Astrocyte of the cerebellum (primary cell): ENCODE measurements at places on chromosomes 7 and 10.
A peak's percentile ranks its signal among the peaks of the same experiment; 100 is the strongest.

DNA sequence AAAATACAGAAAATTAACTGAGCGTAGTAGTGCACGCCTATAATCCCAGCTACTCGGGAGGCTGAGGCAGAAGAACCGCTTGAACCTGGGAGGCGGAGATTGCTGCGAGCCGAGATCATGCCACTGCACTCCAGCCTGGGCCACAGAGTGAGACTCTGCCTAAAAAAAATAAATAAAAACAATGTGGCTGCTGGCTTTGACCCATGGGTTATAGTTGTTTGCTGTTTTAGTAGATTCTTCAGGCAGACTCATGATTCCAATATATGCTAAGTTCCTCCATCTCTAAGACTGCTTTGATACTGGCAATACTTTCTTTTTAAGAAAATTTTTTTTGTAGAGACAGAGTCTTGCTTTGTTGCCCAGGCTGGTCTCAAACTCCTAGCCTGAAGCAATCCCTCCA is 8.4 kb downstream of the OLAH start:
- no peak for DNase-seq

GRCh38 chr10:99303899-99304861 is 25.0 kb upstream of the CNNM1 start:
- DNase-seq, result no peak

- DNase-seq, result peak; percentile 83
These were observed 68.1 kb upstream of the CDK6 start for GRCh38 chr7:92904244-92905131.

GRCh38 chr7:150567169-150567568 is at the start of gene GIMAP4:
GIMAP4 (plus strand) TSS chr7:150567390; CDS start chr7:150569902, 2,512 bp downstream.
- no peak for DNase-seq

DNA sequence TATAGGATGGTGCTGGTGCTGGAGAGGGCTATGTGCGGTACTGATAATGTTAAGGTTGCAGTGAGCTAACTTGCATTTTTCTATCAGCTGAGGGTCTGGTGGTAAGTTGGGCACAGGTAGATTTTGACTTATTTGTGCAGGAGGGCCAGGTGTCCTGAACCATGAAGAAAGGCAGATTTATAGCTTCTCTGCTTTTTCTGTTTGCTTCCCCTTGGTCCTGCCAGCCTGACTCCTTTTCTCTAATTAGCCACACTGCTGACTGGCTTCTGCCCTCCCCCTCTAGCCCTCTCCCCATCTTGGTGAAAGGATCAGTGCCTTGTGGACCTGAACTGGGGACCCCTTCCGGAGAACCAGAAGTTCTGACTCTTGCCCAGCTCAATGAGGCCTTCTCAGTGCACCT is 40.8 kb upstream of the STEAP4 start:
- no peak for DNase-seq

DNA sequence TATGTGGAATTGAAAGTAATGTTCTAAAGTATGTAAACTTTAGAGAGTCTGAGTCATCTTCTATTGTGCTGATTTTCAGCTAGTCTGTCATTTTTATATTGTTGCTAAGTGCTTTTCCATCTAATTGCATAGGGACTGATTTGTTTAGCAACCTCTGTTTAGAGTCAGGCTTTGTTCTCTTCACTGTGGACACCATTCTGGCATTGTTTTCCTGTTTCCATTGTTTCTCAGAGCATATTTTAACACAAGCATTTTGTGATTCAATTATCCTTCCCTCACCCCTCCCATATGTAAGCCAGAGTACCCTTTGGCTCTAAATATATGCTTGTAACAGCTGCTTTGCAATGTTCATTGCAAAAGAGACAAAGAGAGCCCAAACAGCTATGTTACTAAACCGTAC is 748.4 kb upstream of the PHF14 start:
- no peak for DNase-seq

DNA sequence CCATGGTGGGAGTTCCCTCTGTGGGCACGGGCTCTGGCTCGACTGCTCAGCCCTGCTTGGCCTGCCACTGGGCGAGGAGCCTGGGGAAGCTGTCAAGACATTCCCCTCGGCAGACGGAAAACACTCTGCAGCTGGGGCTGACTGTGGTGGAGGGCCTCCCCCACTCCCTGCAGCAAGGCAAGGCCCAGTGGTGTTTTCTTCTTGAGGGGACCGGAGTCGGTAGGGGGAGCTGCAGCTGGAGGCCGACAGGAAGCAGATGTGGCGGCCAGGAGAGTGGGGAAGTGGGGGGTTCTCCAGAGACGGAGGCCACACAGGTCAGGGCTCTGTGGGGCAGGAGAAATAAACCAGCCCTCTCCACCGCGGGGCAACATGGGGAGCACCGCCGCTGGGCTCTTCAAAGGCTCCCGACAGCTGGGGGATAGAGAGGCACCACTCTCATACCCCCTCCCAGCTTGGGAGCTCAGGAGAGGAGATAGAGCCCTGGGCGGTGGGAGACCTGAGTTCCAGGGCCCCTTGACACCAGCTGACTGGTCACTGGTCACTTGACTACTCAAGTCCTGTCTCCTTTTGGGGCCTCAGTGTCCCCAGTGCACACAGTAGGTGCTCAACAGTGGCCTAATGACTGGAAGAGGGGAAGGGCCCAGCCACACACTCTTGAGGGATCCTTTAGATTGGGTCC is 43.4 kb downstream of the PPIF start:
- no peak for DNase-seq

GRCh38 chr7:91411060-91411459 is 146.8 kb downstream of the FZD1 start:
- DNase-seq, result no peak

DNA sequence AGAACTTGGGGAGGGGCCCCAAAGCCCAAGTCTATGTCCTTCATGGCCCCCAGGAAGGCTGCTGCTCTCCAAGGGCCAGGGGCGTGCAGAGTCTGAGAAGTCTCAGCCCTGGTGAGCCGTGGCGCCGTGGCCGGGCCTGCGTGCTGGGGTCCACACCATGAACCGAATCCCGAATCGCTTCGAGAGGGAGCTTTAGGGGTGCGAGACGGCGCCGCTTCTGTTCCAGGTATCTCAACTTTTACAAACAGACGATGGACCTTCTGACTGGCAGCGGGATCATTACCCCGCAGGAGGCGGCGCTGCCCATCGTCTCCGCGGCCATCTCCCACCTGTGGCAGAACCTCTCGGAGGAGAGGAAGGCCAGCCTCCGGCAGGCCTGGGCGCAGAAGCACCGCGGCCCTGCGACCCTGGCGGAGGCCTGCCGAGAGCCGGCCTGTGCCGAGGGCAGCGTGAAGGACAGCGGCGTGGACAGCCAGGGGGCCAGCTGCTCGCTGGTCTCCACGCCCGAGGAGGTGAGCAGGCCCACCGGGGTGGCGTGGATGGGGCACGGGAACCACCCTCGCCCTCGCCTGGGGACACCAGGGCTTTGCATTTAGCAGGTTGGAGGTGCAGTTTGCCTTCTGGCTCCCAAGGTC is 12.7 kb downstream of the STRA8 start:
- no peak for DNase-seq

DNA sequence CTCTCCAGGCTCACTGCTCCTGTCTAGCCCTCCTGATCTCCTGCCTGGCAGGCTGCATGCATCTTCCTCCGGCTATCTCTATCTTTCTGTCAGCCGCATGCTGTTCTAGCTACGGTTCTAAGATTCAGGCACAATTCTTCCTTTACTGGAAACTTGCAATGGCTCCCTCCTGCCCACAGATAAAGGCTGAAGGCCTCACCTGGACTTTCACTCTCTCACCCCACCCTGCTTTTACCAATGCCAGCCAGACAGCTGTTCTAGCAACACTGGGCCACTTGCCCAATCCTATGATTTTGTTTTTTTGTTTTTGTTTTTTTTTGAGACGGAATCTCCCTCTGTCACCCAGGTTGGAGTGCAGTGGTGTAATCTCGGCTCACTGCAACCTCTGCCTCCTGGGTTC is 38.3 kb downstream of the BEND7 start:
- DNase-seq, result no peak

DNA sequence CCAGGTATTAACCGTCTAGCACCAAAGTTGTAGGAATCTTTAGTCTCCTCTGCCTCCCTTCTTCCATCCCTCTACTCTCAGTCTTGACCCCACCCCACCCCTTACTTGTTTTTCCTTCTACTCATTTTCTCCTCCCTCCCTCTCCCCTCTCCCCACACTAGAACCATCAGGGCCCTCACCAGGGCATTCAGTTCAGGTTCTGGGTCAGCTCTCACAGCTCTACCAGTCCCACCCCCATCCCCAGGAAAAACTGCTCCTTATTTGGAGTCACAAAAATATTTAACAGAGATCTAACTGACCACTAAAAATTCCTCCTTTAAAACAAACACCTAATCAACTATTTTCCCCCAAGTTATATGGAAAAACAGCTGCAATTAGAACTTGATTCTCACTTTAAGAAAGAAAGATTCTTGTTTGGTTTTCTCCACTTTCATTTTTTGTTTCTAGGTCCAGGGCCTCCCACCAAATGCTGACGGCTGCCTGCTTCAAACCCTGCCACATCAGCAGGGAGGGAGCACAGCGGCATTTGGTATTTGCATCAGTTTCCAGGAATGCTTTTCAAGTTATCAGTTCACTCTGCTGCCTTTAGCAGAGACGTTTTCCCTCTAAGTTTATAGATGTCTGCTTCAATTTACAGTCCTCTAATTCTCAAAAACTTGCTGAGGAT is 2.8 kb upstream of the COL1A2 start:
- peak; percentile 74 for DNase-seq

DNA sequence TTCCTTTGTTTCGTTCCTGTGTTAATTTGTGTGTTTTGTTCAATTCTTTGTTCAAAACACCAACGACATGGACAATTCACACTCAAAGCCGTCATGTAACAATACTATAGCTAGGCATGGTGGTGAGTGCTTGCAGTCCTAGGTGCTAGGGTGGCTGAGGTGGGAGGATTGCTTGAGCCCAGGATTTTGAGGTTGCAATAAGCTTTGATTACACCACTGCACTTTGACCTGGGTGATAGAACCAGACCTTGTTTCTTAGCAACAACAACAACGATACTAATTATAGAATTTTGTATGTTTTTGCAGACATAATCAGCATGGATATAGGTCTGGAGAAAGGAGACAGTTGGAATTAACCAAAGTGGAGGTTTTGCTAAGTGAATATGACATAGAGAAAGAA is 936.2 kb downstream of the PCDH15 start:
- DNase-seq, result no peak

- DNase-seq, result no peak
These were observed 105.5 kb downstream of the SEMA3D start for GRCh38 chr7:85081392-85081791.

DNA sequence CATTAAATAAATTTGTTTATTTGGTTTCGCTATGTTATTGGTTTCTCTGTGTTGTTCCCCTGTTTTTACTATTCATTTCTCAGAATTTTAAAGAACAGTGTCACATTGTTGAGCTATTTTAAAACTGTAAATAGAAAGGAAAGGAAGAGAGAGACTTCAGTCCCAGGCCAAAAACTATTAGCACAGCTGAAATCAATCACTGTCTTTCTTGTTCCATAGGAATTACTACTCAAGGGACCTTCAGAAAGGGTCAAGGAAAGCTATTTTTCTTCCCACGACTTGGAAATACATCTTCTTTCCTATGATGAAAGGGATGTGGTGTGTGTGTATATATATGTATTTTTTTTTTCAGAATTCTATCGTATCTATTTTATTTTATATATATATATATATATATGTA is 29.0 kb upstream of the GNAT3 start:
- no peak for DNase-seq

GRCh38 chr7:31856337-31856736 is 169.3 kb downstream of the PPP1R17 start:
- no peak for DNase-seq

- no peak for DNase-seq
These were observed 65.6 kb upstream of the TMEM72 start for GRCh38 chr10:44845361-44846175.

DNA sequence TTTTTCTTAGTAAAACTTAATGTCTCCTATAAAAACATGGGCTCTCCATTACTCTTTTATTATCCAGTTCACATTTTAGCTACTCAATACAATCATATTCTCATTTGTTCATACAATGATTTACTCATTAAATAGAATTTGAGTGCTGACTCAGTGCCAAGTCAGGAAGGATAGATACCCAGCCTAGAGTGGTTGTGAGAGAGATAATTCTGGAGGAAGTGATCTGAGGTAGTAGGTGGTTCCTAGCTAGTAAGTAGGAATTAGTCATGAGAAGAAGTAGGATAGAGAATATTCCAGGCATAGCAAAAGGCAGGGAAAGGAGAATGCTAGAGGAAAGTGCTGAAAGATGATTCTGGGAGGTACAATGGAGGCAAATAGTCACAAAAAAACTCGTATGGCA is 133.5 kb upstream of the MBL2 start:
- no peak for DNase-seq

DNA sequence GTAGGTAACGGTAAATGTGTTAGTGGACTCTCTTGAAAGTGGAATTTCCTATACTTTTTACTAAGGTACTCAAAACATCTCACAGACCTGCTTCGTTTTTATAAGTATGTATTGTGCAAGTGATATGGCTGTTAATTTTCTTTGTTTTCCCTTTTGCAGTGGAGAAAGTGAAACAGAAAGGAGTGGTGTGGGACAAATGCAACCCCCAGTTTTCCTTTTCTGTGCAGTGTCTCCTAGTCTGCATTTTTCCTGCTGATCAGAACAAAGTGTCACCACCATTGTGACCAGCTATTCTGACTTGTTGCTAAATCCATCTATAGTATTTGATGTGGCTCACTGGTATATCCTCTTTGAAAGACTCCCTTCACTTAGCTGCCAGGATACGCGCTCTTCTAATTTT is 410.0 kb downstream of the EXOC4 start:
- DNase-seq, result no peak

DNA sequence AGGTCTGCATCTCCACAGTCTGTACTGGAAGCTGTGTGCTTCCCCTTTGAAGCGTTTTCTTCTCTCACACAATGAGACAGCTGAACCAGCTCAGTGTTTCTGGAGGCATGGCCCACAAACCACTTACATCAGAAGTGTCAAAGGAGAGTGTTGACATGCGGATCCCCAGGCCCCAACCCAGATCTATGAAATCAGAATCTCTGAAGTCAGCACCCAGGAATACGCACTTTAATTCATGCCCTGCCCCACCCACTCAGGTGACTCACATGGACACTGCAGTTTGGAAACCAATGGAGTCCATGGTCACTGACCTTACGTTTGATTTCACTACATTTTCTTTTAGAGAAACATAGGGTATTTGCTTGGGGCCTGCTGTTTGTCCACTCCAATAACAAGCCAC is 19.0 kb downstream of the TLL2 start:
- DNase-seq, result no peak

DNA sequence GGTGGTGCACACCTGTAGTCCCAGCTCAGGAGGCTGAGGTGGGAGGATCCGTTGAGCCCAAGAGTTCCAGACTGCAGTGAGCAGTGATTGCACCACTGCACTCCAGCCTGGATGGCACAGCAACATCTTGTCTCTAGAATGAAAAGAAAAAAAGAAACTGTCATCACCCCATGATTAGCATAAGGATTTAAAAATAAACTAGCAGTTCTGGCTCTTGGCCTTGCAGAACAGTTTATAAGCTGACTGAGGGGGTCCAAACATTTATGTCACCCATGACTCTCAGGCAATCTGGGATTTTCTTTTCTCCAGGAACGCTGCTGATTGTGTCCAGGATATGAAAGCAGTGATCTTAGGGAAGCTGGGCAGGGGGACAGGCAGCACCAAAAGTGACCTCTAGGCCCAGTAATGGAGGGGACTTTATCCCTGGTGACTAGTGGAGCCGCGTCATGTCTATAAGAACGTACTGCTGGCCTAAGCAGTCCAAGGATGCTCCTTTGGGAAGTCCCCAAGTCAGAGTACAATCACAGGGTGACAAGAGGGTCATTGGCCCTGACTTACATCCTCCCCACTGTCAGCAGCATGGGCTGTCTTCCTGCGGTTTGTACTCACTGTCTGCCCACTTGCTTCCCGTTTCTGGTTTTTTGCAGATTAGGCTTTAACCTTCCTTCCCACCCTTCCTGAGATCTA is 177.4 kb downstream of the ARHGAP12 start:
- no peak for DNase-seq
